ENCODE measurements at places on chromosomes 5 and 9. TPM values are rescaled to one million over a fixed set of nuclear protein-coding genes. Genes with fewer than 3 reads are reported as not detected.

SPATA31E1 gene
- not detected for total RNA-seq

ARID3C gene
- 0.30 TPM for total RNA-seq

SLC6A19 gene
- not detected for total RNA-seq

FER gene
- 20.5 TPM for total RNA-seq

TRPM3 gene
- total RNA-seq, result 1.6 TPM
